NCI-H524 treated with DMSO at 0.1 percent for 48 hours (cell line): ENCODE measurements at places on chromosomes 12 and 14.

DNA sequence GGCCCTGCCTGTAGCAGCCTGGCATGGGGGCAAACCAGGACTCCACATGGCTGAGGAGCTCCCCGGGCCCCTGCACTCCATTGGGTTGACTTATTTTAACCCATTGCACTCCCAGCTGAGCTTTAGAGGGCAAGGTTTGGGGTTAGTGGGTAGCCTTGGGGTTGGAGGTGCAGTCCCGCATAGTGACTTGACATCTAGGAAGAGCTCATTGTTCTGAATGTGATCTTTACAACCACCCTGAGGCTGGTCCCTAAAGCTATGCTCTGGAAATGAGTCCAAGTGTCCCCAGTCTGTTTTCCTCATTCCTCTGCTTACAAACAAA, 36.4 kb downstream of the NFKBIA start:
- no peak for DNase-seq

GRCh38 chr14:101965181-101965544, 790 bp downstream of the DYNC1H1 start:
- DNase-seq: no peak

DNA sequence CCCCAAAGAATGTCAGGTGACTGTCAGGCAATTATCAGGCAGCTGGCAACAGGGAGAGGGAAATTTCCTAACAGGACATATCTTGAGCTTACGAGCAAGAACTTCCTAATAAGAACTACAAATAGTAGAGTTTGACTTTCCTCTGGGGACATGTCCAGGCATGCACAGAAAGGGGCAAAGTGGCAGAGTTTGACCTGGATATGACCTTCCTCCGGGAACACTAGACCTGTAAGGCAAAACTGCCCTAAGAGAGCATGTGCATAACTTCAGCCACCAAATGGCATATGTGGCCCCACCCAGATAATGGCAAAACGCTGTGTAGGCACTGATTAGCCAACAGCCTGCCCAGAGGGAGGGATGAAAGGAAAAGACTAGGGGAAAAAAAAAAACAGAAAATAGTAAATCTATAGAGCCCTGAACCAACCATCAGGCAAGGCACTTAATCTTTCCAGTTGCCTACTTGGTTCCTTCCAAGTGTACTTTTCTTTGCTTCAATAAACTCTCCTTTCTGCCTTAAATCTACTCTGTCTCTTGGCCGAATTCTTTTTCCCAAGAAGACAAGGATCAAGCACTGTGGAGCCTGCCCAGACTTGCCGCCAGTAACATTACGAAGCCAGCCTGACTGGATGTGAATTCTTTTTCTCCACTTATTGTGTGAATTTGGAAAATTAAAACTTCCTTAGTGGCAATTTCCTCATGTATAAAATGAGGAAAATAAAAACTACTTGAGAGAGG, 164.1 kb downstream of the SPTSSA start:
- no peak for DNase-seq

DNA sequence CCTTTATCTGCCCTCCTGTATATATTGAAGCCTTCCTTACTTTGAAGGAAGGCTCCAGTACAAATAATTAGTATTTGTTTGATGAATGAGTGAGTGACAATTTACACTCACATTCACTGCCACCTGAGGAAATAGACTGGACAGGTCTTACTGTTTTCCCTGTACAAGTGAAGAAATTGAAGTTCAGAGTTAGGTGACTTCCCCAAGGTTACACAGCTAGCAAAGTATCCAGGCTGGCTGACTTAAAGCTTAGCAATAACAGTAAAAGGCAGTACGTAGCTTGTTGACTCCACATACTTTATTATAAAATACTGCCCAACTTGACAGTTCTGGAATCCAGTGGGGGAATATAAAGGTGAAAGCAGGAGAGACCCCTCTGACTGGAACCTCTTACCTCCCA, 2.6 kb upstream of the KRT18 start:
- DNase-seq: no peak

GRCh38 chr12:50747817-50748216, 16.1 kb upstream of the ATF1 start:
- DNase-seq: no peak

- DNase-seq: no peak
These were observed 72.9 kb downstream of the DDX51 start for GRCh38 chr12:132071040-132071810.

- no peak for DNase-seq
These were observed 264.9 kb downstream of the SUDS3 start for GRCh38 chr12:118641249-118641648.

DNA sequence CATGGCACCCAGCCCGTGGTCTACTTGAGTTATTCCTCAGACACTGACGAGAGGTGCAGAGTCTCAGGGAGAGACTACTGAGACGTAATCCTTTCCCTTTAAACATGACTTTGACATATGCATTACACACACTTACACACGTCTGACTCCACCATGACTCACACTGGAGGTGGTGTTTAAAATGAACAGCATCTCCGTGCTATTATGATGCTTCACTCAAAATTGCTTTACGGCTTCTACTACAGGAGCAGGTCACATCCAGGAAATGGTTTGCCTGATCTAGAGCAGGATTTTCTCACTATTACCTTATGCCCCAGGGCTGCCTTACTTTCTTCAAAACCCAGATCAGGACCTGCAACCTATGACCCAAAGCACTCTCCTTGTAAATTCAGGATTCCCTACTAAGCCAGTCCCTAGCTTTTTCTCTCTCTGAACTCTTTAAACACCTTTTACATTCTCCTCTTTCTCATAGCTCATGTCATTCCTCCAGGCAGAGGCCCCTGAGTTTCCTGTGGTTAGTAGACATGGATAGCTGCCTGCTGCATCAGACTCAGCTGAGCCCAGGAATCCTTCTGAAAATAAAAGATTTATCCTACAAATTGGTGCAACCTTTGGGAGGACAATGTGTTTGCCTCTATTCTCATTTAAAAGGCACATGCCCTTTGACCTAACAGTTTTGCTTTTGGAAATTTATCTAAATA, 31.2 kb downstream of the TMCC3 start:
- no peak for DNase-seq

- DNase-seq: no peak
These were observed 221.8 kb downstream of the MSRB3 start for GRCh38 chr12:65500091-65500900.

DNA sequence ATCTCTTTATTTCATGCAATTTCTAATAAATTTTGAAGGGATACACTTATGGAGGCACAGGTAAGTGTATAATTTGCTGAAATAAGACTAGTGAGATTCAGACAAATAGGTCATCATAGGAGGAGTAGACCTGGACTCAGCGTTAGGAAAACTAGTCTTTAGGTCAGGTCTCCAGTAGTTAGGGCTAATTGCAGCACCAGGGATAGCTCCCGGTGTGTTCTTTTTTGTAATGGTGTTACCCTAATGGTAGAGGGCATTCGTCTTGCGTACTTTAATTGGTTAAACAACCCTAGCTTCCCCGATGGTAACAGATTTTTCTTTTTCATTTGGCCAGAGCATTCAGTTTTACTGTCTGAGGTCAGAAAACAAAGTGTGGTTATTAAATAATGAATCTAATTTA, 64.9 kb downstream of the ARID2 start:
- no peak for DNase-seq

GRCh38 chr12:89349814-89350213, 2.5 kb downstream of the DUSP6 start:
- DNase-seq: no peak

DNA sequence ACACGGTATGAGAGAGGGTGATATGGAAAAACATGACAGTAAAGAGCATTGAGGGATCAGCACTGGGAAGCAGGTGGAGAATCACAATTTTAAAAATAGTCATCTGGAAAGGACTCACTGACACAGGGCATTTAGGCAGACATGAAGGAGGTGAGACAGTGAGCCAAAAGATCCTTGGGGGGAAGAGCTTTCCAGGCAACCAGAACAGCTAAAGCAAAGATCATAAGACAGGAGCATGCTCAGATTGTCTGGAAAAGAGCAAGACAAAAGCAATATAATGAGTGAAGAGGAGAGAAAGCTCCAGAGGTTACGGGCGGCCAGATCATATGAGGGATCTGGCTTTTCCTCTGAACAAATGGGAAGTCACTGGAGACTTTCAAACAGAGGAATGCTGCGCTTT, 63.9 kb downstream of the DENND5B start:
- no peak for DNase-seq

DNA sequence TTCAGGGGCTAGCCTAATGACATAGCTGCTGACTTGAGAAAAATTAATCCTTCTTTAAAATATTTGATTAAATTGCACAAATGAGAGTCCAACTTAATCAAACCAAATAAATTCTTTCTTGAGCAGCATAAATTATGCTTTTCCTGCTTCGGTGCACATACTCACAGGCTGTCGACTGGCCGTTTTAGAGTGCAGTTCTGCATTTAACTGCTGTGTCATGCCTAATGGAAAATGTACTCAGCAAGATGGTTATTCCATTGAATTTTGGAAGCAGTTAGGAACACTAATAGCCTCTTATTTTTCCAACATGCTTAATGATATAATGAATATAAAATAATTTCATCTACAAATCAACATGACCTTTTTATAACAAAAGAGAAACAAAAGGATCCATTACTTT, 266.1 kb upstream of the LRIG3 start:
- no peak for DNase-seq

DNA sequence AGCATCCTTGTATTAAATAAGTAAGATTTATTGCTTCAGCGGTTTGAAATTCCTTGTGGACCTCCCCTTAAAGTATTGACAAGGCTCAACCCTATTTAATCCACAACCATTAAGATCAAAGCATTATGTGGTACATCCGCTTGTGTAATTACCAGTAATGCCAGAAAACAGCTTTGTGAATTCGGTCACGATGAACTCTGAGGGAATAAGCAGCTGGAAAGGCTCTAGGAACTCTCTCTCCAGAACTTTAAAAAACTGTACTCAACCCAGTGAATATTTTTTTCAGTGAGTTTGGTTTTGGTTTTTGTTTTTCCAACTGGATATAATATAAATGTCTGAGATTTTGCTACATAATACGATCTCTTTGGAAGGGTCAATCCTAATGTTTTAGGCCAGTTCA, 49.3 kb upstream of the DIO2 start:
- no peak for DNase-seq

DNA sequence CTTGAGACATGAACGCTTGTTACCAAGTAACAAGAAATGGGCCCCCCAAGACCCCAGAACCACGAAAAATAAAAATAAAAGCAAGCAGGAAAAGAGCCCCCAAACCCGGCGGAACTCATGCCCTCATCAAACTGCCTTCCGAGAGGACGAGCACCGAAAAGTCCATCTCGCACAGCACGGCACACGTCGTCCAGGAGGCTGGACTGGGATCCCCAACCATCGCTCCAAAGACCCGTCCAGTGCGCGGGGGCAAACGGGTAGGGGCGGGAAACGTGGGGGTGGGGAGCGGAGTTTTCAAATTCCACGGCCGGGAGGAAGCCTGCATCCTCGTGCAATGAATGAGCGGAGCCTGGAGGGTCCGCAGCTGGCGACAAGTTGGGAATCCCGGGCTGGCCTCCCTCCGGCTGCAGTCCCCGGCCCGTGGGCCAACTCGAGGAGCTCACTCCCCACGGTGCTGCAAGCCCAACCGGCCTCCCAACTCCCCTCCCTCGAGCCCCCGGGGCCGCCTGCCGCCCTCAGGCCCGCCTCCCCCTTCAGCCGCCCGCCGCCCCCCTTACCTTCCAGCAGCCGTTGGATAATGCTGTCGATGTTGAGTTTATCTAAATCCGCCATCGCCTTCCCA, 484 bp downstream of the PPP1CC start:
- no peak for DNase-seq

- no peak for DNase-seq
These were observed 37.7 kb upstream of the DUSP6 start for GRCh38 chr12:89389755-89390661.

DNA sequence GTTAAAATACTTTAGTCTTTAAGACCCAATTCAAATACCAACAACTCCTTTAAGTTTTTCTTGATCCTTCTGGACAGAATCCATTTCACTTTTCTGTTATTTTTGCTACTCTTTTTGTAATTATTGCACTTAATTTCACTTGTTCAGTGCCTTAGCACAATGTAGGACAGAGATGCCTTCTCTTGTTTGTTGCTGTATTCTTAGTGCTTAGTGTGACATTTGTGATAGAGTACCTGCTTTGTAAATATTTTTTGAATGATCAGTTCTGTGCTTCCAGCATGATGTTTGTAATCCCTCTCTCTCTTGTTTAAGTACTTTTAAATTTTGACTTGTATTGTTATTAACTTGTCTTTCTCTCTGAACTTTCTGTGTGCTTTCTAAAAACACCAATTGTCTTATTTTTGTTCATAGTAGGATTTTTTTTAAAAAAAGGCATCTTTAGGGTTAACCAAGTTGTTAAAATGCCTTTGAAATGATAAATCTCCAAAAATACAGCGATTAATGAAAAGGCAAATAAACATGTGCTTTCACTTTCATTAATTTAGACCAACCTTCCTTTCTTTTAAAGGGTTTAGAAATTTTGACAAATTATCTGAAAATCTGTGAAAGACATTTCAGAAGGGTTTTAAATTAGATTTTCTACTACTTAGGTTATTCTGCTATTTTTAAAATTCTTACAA, 11.9 kb downstream of the NAA30 start:
- DNase-seq: no peak

DNA sequence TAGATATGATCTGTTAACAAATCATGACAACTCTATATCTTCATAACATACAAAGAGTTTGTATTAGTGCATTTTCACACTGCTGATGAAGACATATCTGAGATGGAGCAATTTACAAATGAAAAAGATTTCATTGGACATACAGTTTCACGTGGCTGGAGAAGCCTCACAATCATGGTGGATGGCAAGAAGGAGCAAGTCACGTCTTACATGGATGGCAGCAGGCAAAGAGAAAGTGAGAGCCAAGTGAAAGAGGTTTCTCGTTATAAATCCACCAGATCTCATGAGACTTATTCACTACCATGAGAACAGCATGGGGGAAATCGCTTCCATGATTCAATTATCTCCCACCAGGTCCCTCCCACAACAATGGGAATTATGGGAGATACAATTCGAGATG, 157.6 kb downstream of the DUSP6 start:
- DNase-seq: no peak

GRCh38 chr12:25690996-25691864, 138.1 kb upstream of the LMNTD1 start:
- DNase-seq: no peak

DNA sequence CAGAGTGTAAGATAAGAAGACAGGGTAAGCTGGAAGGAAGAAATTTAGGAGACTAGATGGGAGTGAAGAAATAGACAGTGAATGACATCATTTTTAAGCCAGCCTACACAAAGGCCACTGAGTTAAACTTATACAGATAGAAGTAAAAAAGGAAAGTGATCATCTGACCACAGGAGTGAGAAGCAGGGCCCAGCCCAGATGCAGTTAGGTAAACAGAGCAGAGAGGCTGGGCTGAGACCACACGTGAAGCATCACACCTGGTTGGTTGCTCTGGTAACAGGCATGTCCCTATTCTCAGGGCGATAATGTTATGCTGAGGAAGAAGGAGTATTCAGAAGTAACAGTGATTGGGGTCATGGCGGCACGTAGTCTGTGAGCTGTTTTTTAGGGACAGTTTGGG, 1079.4 kb downstream of the AACS start:
- DNase-seq: no peak

DNA sequence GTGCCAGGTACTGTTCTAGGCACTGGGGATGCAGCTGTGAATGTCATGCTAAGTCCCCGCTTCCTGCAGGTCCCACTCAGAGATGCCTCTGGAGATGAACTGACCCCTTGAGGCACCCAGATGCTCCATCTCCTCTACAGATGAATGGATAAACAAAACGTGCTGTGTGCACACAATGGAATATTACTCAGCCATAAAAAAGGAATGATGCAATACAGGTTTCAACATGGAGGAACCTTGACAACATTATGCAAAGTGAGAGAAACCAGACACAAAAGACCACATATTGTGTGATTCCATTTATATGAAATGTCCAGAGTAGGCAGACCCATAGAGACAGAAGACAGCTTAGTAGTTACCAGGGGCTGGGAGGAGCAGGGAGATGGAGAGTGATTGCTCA, 320.1 kb upstream of the DIO3 start:
- DNase-seq: no peak
